ENCODE measurements at places on chromosomes 2 and 18.

DNA sequence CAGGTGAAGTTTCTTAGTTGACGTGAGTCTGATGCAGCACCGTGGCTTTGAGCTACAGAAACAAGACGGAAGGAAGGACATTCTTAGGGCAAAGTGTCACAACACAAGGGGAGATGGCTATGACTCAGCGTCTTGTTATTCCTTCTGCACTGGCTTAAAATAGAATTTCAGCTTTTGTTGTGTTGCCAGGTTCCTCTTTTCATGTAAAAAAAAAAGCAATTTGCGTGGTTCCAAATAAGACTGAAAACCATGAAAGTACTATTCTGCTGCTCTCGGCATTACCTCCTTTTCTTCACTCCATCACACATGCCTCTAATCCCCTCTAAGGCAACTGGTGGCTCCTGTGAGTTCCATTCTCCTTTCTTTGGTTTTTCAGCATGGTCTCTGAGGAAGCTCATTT, 150.1 kb downstream of the ANTXR1 start:
- no peak for DNase-seq

GRCh38 chr18:66571845-66572244, 32.0 kb downstream of the CDH19 start:
- DNase-seq, result no peak

GRCh38 chr2:186456941-186457340, 29.1 kb upstream of the ZC3H15 start:
- DNase-seq, result no peak

DNA sequence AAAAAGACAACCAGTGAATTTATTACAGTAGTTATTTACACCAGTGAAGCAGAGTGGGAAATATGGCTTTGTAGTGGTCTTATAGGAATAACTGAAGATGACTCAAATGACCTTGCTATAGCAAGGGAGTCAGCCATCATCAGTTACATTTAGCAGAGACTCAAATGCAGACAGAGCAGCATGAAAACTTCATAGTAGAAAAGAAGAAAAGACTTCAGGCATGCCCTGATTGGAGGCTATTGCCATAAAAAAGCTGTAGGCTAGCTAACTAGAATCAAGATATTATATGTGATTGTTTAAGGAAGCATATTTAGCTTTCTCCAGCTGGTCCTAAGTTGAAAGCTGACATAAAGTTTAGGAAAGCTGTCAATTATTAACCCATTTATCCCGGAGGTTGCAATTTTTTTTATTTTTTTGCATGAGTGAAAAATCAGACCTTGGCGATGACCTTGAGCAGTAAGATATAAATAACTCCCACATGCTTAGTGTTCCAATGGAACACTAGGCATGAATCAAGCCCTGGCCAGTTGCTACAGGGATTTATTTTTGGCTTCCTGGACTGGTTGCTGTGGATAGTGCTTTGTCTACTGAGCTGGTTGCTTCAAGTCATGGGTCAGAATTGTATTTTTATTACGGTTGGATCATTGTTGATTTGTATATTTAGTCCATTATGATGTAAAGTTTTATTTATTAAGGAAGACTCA, 675.6 kb upstream of the VRK2 start:
- no peak for DNase-seq

DNA sequence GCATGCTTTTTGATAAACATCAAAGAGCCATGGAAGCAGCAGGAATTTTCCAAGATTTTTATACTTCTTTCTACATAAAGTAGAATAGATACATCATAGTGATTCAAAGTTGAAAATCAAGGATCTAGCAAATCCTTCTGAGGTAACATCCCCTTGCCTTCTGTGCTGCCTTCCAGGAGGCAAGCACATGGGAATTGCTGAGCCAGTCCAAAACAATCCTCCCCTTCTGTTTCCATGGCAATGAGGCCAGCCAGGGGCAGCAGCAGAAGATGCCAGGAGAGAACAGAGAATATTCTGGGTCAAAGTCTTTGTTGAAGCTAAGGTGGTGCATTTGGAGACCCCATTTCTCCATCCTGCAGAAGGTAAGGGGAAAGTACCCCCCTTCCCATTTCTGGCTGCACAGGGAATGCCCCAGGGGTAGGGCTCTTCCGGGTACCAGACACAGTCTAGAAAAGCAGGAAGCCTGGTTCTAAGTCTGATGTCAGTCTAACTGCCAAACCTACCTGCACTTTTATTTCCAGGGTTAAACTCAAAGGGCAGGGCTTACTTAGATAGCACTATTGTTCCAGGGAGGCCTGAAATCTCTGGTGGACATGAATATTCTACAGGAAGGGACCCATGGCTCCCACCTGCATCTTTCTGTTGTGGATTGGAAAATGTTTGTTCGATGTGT, 22.1 kb downstream of the CENPA start:
- DNase-seq, result no peak

- no peak for DNase-seq
Observed at GRCh38 chr2:42651057-42651456, 82.6 kb downstream of the MTA3 start.

- DNase-seq, result no peak
Observed at GRCh38 chr2:44205169-44205568, 36.5 kb downstream of the PPM1B start.

DNA sequence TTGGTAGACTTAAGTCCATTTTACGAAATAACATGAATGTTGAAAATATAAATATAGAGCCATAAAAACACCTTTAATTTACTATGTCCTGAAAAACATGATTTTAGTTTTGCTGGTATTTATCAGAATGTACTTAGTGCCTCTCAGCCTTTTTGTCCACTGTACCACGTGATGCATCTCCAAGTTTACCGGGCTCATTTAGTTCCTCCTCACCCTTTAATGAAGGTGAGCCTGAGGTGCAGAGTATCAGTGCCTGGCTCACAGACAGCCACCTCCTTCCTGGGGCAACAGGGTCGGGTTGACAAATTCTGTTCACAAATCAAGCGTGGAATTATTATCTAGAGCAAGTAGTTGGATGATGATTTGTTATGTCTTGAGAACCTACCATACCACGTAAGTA, 420.5 kb upstream of the MEIS1 start:
- DNase-seq, result no peak

DNA sequence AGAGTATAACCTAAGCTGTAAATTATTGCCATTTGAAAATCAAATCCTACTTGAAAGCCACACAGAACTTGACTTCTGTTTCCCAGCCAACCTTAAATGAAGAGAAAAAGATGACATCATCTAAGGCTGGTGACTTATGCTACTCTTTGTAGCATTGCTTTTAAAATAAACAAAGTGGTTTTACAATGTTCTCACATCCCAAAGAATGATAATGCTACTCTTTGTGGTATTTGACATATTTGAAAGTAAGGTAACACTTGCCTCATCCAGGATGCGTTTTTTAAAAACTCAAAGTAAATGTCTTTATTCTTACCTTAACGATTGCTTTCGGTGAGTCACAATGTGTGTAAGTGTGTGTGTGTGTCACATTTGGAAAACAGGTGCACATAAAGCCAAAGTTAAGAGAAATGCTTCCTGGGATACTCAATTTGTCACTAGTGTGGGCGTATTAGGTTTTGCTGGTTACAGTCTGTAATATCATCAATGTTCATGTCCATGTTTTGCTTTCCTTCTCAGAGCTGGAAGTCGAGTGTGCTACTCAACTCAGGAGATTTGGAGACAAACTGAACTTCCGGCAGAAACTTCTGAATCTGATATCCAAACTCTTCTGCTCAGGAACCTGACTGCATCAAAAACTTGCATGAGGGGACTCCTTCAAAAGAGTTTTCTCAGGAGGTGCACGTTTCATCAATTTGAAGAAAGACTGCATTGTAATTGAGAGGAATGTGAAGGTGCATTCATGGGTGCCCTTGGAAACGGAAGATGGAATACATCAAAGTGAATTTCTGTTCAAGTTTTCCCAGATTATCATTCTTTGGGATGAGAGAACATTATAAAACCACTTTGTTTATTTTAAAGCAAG, 2.6 kb downstream of the PMAIP1 start:
- DNase-seq, result no peak

GRCh38 chr2:153100151-153100550, 378.4 kb downstream of the RPRM start:
- no peak for DNase-seq

GRCh38 chr2:69789175-69789721, 40.2 kb upstream of the GMCL1 start:
- DNase-seq, result no peak

GRCh38 chr2:230893338-230893737, 28.6 kb downstream of the ITM2C start:
- no peak for DNase-seq

GRCh38 chr2:231732604-231733003, 24.3 kb downstream of the PTMA start:
- DNase-seq, result no peak

DNA sequence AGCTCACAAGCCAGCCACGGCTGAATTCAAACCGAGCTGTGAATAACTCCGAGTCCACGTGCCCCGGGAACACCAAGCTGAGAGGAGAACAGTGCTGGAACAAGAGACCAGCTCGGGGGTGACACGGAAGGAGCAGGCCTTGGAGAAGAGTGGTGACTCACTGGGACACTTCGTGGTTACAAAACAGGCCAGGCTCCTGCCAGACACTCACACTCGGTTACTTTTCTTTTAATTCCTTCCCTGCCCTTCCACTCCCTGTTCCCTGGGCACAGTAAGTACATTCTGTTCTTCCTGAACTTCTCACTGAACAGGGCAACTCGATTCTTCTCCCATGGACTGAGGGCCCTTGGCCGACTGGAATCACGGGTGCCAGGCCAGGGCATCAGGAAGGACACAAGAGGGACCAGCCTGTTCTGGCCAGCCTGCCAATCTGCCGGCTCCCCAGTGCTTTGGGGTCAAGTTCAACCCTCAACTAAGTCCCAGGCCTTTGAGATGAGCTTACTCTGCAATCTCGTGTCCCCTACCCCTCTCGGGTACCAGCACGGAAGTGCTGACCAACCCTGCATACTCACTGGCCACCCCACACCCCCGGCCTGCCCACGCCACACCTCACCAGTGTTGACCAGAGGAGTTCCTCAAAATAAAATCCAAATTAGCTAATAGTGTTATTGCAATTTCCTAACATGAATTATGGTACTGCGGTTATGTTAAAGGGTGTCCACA, 87.5 kb downstream of the TFCP2L1 start:
- DNase-seq, result no peak

- no peak for DNase-seq
Observed at GRCh38 chr2:32330136-32330535, 26.7 kb upstream of the BIRC6 start.

DNA sequence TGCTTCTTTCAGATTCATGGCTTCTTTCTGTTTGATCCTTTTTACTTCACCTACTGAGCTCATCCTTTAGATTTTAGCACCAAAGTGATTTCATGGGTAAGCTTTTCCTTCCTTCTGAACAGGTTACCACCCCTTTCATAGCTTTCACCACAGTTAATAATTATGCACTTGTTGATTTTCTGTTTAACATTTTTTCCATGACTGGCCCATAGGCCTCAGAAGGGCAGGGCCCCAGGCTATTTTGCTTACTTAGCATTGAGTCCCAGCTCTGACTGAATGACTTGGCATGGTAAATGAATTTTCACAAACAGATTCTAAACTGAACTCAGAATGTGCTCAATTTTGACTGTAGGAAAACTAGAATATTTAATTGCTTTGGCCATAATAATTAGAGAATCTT, 177.0 kb downstream of the GCA start:
- no peak for DNase-seq

All from activated T-cell treated with anti-CD3 and anti-CD28 coated beads for 48 hours (primary cell).